Hepatocyte (in vitro differentiated cells): ENCODE measurements at places on chromosomes 2 and 18. TPM values are rescaled to one million over a fixed set of nuclear protein-coding genes. Genes with fewer than 3 reads are reported as not detected.

Gene VSNL1
- 9.4 and 12.1 TPM in 2 replicates for total RNA-seq

Gene RGPD3
- total RNA-seq: 0.27 and 0.36 TPM in 2 replicates

Gene C2orf66
- total RNA-seq: 0.07 TPM in 1 of 2 replicates, not detected in the other

Gene PRSS56
- total RNA-seq: not detected in 2 replicates

Gene IFIH1
- 6.2 and 10.1 TPM in 2 replicates for total RNA-seq

Gene CNGA3
- total RNA-seq: 0.04 and 0.13 TPM in 2 replicates

Gene DSC1
- 0.30 and 0.56 TPM in 2 replicates for total RNA-seq

Gene CD226
- 0.07 and 0.16 TPM in 2 replicates for total RNA-seq

Gene CCDC68
- 11.6 and 13.0 TPM in 2 replicates for total RNA-seq

Gene QPCT
- total RNA-seq: 2.0 TPM in 1 of 2 replicates, not detected in the other

Gene SMAD2
- total RNA-seq: 93.3 and 108 TPM in 2 replicates

Gene GREB1L
- total RNA-seq: 13.8 and 16.8 TPM in 2 replicates

Gene CLEC4F
- not detected in 2 replicates for total RNA-seq

Gene DCDC2C
- not detected in 2 replicates for total RNA-seq

Gene FIGN
- total RNA-seq: 4.5 and 6.0 TPM in 2 replicates

Gene LCT
- total RNA-seq: 3.2 and 4.1 TPM in 2 replicates

Gene ALPI
- total RNA-seq: 3.9 and 4.1 TPM in 2 replicates

Gene KIF1A
- 16.5 and 28.2 TPM in 2 replicates for total RNA-seq

Gene ATG9A
- total RNA-seq: 34.6 and 35.7 TPM in 2 replicates

Gene IRS1
- total RNA-seq: 20.1 and 25.6 TPM in 2 replicates

Gene ANKRD30B
- total RNA-seq: not detected in 2 replicates

Gene KHK
- 26.1 and 28.7 TPM in 2 replicates for total RNA-seq

Gene ABHD3
- 51.6 and 60.1 TPM in 2 replicates for total RNA-seq

Gene TFPI
- 104 and 122 TPM in 2 replicates for total RNA-seq

Gene SETBP1
- total RNA-seq: 20.1 and 21.1 TPM in 2 replicates

Gene STEAP3
- 10.2 and 11.2 TPM in 2 replicates for total RNA-seq

Gene SPDYA
- 1.2 and 1.7 TPM in 2 replicates for total RNA-seq

Gene ZNF512
- total RNA-seq: 27.7 and 30.7 TPM in 2 replicates

Gene SLC20A1
- 106 and 135 TPM in 2 replicates for total RNA-seq

Gene L3MBTL4
- 7.6 and 14.1 TPM in 2 replicates for total RNA-seq

Gene ABHD1
- 0.03 TPM in 1 of 2 replicates, not detected in the other for total RNA-seq

Gene IL1RN
- total RNA-seq: 3.1 and 4.3 TPM in 2 replicates

Gene KCNE4
- total RNA-seq: 51.0 and 54.6 TPM in 2 replicates

Gene MGAT4A
- 21.6 and 22.2 TPM in 2 replicates for total RNA-seq

Gene EVA1A
- 30.8 and 36.2 TPM in 2 replicates for total RNA-seq

Gene SH3BP4
- 32.0 and 35.9 TPM in 2 replicates for total RNA-seq

Gene ACTG2
- total RNA-seq: 20.3 and 25.6 TPM in 2 replicates

Gene IL1B
- total RNA-seq: 0.76 and 1.1 TPM in 2 replicates

Gene HSBP1L1
- 55.2 and 58.7 TPM in 2 replicates for total RNA-seq

Gene MGAT5
- total RNA-seq: 30.2 and 32.1 TPM in 2 replicates

Gene TSPYL6
- total RNA-seq: not detected in 2 replicates

Gene ANKRD30BL
- not detected in 2 replicates for total RNA-seq
